NCI-H2081 (cell line): ENCODE measurements at places on chromosomes 7 and 10.

DNA sequence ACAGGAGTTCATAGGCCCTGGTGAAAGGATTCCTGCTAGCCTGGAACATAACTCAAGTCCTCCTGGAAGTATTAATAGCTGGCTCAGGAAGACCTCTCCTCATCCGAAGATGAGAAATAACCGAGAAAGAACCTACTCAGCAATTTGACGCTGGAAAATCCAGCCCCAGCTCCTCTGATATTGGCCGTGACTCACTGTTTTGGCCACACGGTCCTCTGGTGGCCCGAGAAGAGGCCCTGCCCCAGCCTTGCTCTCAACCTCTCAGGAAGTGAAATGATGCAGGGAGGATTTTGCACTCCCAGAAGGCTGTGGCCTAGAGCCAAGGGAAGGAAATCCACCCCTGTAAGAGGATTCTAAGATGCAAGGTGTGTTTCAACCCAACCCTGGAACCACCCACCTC is 121.6 kb downstream of the MTPAP start:
- DNase-seq: no peak

DNA sequence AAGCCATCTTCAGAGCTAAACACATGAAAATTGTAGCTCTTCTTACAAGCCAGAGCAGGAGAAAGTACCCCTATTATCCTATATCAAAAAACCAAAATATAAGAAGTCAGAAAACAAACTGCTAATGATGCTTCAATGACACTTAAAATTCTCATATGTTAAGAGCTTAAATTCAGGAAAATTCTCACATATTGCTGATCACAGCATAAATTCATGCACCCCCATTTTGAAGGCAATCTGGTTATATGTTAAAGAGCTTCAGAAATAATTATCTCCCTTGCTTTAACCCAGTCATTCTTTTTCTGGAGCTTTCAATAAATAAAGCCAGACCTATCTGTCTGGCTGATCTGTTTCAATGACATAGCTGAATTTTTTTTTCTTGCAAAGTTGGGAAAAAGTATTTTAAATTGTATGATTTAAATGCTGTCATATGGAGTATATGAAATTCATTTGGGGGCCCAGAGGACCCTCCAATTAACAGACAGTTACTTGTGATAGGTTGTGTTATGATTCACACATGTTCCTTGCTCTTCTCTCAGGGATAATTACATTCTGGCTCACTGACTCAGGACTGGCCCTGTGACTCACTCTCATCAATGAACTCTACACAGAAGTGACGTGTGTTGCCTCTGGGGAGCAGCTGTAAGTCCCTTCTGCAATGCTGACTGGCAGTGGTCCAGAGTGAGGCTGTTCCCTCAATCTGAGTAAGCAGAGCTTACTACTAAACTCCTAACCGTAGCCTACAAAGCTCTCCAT is 85.2 kb downstream of the HGF start:
- DNase-seq: peak; percentile 83

- no peak for DNase-seq
Measured at GRCh38 chr7:81111781-81112540, 193.1 kb upstream of the SEMA3C start.

DNA sequence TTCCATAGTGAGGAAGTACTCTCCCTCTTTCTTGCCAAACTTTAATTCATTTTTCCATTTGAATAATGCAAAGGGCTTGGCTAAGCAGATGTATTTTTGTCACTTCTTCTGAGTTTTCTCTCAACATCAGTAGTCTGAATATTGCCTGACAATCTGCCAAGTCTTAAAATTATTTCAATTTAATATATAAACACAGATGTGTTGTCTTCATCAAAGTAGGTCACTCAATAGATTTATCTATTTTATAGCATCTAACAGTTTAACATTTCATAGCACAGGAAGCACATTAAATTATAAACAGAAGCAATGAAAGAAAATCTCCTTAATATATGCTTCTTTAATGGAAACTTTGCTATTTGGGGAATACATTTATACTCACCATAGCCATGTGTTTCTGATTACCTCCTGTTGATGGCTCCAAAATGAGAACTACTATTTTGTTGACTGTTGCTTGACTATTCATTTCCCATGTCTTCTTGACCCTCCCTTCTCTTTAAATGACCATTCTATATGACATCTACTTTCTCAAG is 4.5 kb downstream of the CPED1 start:
- DNase-seq: no peak
